ENCODE measurements at places on chromosomes 3 and 15.

DNA sequence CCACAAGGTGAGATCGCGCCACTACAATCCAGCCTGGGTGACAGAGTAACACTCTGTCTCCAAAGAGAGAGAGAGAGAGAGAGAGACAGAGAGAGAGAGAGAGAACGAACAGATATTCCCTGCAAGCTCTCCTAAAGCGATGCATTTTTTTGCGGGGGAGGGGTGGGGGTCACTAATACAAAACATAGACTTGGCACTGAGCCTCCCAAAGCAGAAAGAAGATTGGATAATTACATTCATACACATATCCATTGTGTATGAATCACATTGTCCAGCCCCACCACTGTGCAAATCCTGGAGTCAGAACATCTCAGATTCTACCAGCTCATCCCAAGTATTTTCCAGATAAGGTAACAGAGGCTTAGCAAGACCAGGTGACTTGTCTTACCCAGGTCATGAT lies 459.9 kb downstream of the MAGI1 start:
- H3K4me3 ChIP-seq, result no peak overlapping the region
- no peak for DNase-seq
- H3K27ac ChIP-seq, result no peak overlapping the region
- H3K4me1 ChIP-seq, result no peaks in the 10 kb centered on the region
- no peaks in the 10 kb centered on the region for H3K36me3 ChIP-seq

GRCh38 chr3:39315420-39315819 lies 14.1 kb upstream of the CCR8 start:
- H3K27me3 ChIP-seq, result no peaks in the 10 kb centered on the region
- H3K4me1 ChIP-seq, result no peaks in the 10 kb centered on the region
- H3K27ac ChIP-seq, result no peak overlapping the region
- no peaks in the 10 kb centered on the region for H3K36me3 ChIP-seq
- no peak for DNase-seq

DNA sequence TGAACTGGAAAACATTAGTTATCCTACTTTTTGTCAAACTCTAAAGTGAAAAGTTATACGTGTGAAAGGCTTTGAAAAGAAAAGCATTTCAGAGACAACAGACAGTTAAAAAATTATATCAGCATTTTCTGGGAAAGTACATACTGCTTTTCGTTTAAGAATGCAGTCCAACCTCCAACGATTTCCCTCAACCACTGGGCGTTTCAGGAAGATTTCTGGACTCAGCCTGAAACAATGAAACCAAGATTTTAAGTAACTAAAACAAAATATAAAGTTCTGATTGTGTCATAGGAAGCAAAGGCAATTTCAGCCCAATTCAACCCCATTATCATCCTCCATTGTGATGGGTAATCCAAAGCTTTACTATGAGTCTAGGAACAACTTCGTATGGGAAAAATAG lies 110.7 kb downstream of the PLD1 start:
- H3K27ac ChIP-seq, result no peak overlapping the region
- H3K27me3 ChIP-seq, result no peaks in the 10 kb centered on the region
- no peaks in the 10 kb centered on the region for H3K36me3 ChIP-seq
- H3K4me3 ChIP-seq, result no peak overlapping the region
- no peak for DNase-seq
- H3K4me1 ChIP-seq, result 0 out of 2 replicates have a peak, but pooled peaks cover under 1% of the 10 kb centered on the region

GRCh38 chr3:51391566-51392354 lies 675 bp downstream of the RBM15B start:
- no peaks in the 10 kb centered on the region for H3K4me1 ChIP-seq
- H3K27me3 ChIP-seq, result no peaks in the 10 kb centered on the region
- H3K36me3 ChIP-seq, result peaks cover 48% of the 10 kb centered on the region
- no peak overlapping the region for H3K27ac ChIP-seq
- peak overlapping the region; percentile 75 for H3K4me3 ChIP-seq
- no peak for DNase-seq

DNA sequence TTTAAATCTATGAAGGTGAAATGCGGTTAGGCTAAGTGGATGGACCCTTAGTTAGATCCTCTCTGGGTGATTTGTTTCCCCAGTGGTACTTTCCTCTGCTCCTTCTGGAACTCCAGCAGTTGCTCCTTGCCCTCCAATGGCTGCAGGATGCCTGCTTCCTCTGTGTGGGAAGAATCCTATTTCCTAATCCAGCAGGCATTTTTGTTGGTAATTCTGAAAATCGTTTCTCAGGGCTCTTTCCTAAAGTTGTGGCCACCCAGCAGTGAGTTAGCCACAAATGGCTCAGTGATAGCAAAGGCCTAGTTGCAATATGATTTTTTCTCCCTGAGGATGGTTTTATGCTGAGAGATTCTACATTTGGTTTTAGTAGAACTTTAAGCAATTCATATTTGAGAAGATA lies 332.3 kb upstream of the C2CD4B start:
- no peak overlapping the region for H3K4me3 ChIP-seq
- H3K4me1 ChIP-seq, result no peaks in the 10 kb centered on the region
- no peak for DNase-seq
- no peaks in the 10 kb centered on the region for H3K27me3 ChIP-seq
- H3K27ac ChIP-seq, result no peak overlapping the region

GRCh38 chr3:144363856-144364255 lies 392.2 kb downstream of the DIPK2A start:
- no peaks in the 10 kb centered on the region for H3K36me3 ChIP-seq
- no peak for DNase-seq
- no peak overlapping the region for H3K27ac ChIP-seq
- no peaks in the 10 kb centered on the region for H3K4me1 ChIP-seq
- H3K27me3 ChIP-seq, result no peaks in the 10 kb centered on the region
- H3K4me3 ChIP-seq, result no peak overlapping the region

GRCh38 chr3:140167600-140168281 lies 232.8 kb downstream of the CLSTN2 start:
- no peak overlapping the region for H3K4me3 ChIP-seq
- DNase-seq, result no peak
- H3K36me3 ChIP-seq, result no peaks in the 10 kb centered on the region
- no peaks in the 10 kb centered on the region for H3K27me3 ChIP-seq
- no peaks in the 10 kb centered on the region for H3K4me1 ChIP-seq

- no peak overlapping the region for H3K4me3 ChIP-seq
- no peaks in the 10 kb centered on the region for H3K36me3 ChIP-seq
- DNase-seq, result no peak
- H3K27me3 ChIP-seq, result peaks cover 3% of the 10 kb centered on the region
- no peak overlapping the region for H3K27ac ChIP-seq
Measured at GRCh38 chr15:78625606-78626280, 4.9 kb upstream of the CHRNA3 start.

DNA sequence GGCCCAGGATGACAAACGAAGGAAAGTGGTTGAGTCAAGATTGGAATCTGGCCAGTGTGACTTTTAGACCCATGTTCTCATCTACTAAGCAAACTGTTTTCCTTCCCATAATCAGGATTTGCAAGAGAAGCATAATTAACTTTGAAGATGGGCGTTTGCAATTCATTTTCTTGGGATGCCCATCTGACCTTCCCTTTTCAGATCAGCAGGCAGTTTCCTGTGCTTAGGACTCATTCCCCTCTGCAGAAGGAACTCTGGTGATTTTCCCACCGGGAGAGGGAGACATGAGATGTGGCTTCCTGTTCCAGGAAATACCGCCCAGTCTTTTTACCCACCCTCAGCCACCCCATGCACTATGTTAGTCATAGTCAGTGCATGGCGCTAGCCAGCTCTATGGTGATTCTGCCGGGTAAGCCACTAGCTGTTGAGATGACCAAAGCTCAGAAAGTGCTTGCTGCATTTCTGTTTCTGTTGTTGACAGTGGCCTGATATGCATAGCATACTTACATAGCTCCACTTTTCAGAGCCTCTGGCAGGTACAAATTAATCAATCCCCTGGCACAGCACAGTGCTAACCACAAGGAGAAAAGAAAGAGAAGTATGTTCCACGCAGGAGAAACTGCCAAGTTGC lies 129.4 kb downstream of the VGLL4 start:
- no peak overlapping the region for H3K4me3 ChIP-seq
- H3K27me3 ChIP-seq, result no peaks in the 10 kb centered on the region
- H3K4me1 ChIP-seq, result no peaks in the 10 kb centered on the region
- no peak overlapping the region for H3K27ac ChIP-seq
- no peaks in the 10 kb centered on the region for H3K36me3 ChIP-seq

GRCh38 chr3:19901918-19902317 lies 32.1 kb downstream of the EFHB start:
- H3K27ac ChIP-seq, result no peak overlapping the region
- no peaks in the 10 kb centered on the region for H3K36me3 ChIP-seq
- H3K4me3 ChIP-seq, result no peak overlapping the region

DNA sequence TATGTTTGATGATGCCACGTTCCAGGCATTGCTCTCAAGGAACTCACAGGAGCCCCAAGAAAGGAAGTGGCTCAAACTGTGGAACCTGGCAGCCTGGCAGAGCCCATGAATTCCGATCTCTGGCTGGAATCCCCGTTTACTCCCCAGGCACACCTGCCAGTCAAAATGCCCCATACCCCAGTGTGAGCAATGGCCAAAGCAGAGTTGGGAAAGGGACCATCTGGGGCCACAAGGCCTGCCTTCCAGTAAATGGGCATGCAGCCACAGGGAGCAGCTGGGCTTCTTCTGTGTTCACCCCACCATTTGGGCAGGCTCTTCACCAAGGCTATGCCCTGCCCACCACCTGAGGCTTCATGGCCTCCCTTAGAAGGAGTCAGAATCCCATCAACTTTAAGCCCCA lies 257.0 kb upstream of the GOLGA6L4 start:
- H3K4me3 ChIP-seq, result no peak overlapping the region
- H3K27me3 ChIP-seq, result no peaks in the 10 kb centered on the region
- H3K4me1 ChIP-seq, result no peaks in the 10 kb centered on the region
- H3K27ac ChIP-seq, result no peak overlapping the region
- DNase-seq, result no peak

GRCh38 chr3:98650971-98651779 lies 57.8 kb upstream of the CPOX start:
- H3K36me3 ChIP-seq, result no peaks in the 10 kb centered on the region
- H3K27me3 ChIP-seq, result no peaks in the 10 kb centered on the region
- no peak for DNase-seq
- H3K4me1 ChIP-seq, result no peaks in the 10 kb centered on the region
- no peak overlapping the region for H3K4me3 ChIP-seq

DNA sequence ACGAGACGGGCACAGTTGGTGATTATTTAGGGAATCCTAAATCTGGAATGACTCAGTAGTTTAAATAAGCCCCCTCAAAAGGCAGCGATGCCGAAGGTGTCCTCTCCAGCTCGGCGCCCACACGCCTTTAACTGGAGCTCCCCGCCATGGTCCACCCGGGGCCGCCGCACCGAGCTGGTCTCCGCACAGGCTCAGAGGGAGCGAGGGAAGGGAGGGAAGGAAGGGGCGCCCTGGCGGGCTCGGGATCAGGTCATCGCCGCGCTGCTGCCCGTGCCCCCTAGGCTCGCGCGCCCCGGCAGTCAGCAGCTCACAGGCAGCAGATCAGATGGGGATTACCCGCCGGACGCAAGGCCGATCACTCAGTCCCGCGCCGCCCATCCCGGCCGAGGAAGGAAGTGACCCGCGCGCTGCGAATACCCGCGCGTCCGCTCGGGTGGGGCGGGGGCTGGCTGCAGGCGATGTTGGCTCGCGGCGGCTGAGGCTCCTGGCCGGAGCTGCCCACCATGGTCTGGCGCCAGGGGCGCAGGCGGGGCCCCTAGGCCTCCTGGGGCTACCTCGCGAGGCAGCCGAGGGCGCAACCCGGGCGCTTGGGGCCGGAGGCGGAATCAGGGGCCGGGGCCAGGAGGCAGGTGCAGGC lies 318.0 kb downstream of the FGF12 start:
- H3K27ac ChIP-seq, result no peak overlapping the region
- H3K27me3 ChIP-seq, result peaks cover 15% of the 10 kb centered on the region
- no peak for DNase-seq

- H3K27ac ChIP-seq, result no peak overlapping the region
- H3K27me3 ChIP-seq, result no peaks in the 10 kb centered on the region
- no peaks in the 10 kb centered on the region for H3K4me1 ChIP-seq
Measured at GRCh38 chr15:58114812-58115211, 23.4 kb upstream of the AQP9 start.

DNA sequence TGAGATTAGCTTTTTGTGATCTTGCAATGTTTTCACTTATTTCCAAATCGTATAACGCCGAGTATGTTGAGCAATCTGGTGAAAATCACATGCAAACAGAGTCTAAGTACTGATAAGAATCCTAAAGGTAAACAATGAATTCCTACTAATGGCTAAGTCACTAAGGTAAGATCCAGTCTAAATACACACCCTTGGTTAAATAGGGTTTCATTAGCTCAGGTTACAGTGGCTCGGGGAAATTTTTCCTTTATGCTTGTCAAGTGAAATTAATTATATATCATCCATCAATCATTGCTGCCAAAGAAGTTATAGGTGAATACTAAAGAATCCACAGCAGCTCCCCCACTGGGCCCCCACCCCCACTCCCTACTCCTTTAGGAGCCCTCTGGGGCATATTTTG lies 139.3 kb downstream of the SOX2 start:
- H3K27ac ChIP-seq, result no peak overlapping the region
- no peaks in the 10 kb centered on the region for H3K27me3 ChIP-seq
- no peaks in the 10 kb centered on the region for H3K36me3 ChIP-seq
- DNase-seq, result no peak
- peaks cover 5% of the 10 kb centered on the region for H3K4me1 ChIP-seq

GRCh38 chr3:129100274-129100673 lies 21.3 kb downstream of the RAB43 start:
- no peaks in the 10 kb centered on the region for H3K27me3 ChIP-seq
- 0 out of 2 replicates have a peak, but pooled peaks cover 2% of the 10 kb centered on the region for H3K36me3 ChIP-seq
- H3K4me1 ChIP-seq, result no peaks in the 10 kb centered on the region
- H3K4me3 ChIP-seq, result no peak overlapping the region
- DNase-seq, result no peak

DNA sequence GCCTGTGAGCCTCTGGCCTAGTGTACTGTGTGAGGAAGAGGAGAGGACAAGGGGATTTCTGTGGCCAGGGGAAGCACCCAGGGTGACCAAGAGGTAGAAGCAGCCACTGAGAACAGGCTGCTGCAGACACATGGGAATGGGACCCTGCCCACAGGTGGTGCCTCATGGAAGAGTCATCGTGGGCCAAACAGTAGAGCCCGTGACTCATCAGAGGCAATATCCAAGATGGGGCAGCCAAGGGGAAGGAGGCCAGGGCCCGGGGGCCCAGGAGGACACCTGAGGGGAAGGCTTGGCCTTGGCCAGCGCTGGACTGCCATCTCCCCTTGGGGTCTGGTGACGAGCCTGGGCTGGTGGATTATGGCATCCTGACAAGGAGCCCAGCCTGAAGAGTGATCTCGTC lies 275.0 kb upstream of the LYSMD4 start:
- H3K27ac ChIP-seq, result no peak overlapping the region
- H3K36me3 ChIP-seq, result no peaks in the 10 kb centered on the region
- no peak for DNase-seq
- no peaks in the 10 kb centered on the region for H3K27me3 ChIP-seq
- H3K4me3 ChIP-seq, result no peak overlapping the region

- no peak for DNase-seq
- no peak overlapping the region for H3K4me3 ChIP-seq
- no peaks in the 10 kb centered on the region for H3K4me1 ChIP-seq
- H3K27ac ChIP-seq, result no peak overlapping the region
- no peaks in the 10 kb centered on the region for H3K36me3 ChIP-seq
Measured at GRCh38 chr3:10361375-10361774, 40.5 kb upstream of the SEC13 start.

DNA sequence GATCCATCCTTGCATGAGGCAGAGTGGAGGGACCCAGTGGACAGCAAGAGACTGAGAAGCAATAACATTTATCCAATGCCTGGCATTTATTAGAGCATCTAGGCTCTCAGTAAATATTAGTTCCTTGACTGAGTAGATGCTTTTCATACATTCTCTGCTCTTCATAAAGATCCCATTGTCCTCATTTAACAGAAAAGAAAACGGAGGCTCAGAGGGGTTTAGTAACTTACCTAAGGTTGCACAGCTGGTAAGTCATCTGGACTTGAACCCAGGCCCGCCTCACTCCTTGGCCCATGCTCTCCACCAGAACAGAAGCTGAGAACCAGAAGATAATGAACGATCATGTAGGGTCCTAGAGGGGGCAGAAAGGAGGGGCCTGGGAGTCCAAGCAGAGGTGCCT lies 52.2 kb upstream of the SEC22A start:
- no peak overlapping the region for H3K27ac ChIP-seq
- DNase-seq, result no peak
- H3K27me3 ChIP-seq, result no peaks in the 10 kb centered on the region
